ENCODE measurements at places on chromosomes 7 and 10. TPM values are rescaled to one million over a fixed set of nuclear protein-coding genes. Genes with fewer than 3 reads are reported as not detected.

The BAG3 gene
- 14.6 TPM for total RNA-seq

DNA sequence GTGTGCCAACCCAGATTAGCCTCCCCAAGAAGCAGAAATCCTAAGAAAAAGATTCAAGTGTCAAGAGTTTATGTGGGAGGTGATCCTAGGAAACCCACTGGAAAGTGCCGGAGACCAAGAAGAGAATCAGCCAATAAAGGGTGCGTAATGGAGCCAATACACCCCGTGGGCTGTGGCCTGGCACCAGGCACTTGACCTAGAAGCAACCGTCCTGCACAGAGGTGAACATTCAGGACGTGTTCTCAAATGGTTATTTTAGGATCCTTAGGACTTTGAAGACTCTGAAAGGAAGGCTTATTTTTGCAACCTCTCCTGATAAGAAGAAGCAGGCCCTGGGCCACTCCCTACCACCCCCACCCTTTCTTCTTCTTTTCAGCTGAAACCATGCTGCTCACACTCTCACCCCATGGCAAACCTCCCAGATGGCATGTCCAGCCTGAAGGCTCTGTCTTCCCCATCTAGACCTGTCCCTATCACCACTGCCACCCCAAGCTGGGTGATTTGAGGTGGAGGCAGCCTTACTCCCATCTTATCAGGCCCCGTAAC, 46.6 kb downstream of the VSTM4 start:
- DNase-seq = no peak

DNA sequence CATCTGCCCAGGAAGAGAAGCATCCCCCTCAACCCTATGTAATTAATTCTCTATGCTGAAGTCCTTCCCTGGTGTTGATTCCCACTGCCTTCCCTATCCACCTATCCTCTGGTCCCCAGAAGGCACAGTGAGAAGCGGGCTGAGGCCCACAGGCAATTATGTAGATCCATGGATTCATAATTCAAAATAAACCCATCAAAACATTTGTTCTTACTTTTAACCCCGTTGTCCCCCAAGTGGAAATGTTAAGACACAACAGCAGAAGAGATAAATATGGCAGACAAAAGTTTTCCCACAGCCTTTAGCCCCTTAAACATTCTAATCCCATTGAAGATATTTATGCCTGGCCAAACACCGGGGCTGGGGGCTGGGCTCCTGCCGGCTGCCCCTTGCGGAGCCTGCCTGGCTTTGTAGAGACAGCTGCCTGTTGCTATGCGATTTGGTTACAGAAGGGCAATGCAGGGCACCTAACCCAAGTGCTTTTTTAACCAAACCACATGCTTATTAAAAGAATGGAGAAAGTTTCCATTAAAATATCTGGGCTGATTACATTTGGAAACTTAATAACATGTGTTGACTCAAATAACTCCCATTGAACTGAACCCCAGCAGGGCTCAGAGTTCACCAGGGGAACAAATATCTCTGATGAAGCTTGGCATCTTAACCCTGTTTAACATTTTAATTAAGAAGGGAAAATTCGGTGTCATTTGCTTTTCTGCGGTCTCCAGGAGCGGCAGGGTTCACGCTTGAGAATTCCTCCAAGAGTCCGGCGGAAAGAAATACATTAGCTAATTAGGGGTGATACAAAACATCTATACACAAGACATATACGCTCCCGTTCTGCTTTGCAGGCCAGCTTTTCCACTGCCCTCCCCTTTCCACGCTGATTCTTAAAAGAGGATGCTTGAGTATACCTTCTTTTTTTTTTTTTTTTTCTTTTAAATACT, 110.8 kb upstream of the FGFR2 start:
- DNase-seq = no peak

DNA sequence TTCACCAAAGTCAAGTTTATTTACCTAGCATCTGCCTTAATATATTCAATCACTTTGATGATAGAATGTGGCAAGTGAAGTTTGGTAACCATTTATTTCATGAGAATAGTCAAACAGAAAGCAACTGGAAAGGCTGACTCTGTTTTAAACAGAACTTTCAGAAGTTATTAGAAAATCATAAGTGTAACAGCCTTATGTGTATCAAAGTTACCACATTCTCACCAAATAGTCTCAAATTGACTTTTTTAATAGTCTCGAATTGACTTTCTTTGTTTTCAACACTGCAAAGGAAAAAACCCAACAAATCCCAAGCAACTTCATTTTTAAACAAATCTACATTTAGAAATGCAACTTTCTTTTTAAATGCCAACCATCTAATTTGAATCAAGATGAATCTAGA, 29.5 kb downstream of the NAMPT start:
- DNase-seq = no peak

GRCh38 chr7:6234384-6234783, 38.0 kb downstream of the CYTH3 start:
- DNase-seq = no peak

The NRG3 gene
- 4.3 TPM for total RNA-seq

DNA sequence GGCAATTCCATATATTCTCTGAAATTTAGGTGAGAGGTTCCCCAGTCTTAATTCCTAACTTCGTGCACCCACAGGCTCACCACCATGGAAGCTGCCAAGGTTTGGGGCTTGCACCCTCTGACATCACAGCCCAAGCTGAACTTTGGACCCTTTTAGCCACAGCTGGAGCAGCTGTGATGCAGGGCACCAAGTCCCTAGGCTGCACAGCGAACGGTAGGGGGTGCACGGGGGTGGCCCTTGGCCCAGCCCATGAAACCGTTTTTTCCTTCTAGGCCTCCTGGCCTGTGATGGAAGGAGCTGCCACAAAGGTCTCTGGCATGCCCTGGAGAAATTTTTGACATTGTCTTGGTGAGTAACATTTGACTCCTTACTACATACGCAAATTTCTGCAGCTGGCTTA, 251.9 kb upstream of the GRM3 start:
- no peak for DNase-seq

DNA sequence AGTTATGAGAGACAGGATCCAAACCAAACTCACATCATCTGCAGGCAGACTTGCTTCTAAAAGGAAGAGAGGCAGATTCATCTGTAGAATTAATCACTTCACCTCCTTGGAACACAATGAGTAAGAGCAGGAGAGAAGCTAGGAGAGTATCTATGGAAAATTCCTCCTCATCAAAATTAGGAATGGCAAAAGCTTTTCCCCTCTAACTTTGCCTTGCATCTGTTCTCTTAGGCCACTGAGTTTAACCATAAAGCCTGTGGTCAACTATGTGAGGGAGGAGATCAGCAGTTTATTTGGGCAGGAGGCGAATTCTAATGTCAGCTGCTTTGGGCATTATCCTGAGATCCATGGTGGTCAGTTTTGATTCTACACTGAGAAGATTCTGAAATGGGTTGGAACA, 561.7 kb downstream of the GFRA1 start:
- no peak for DNase-seq

DNA sequence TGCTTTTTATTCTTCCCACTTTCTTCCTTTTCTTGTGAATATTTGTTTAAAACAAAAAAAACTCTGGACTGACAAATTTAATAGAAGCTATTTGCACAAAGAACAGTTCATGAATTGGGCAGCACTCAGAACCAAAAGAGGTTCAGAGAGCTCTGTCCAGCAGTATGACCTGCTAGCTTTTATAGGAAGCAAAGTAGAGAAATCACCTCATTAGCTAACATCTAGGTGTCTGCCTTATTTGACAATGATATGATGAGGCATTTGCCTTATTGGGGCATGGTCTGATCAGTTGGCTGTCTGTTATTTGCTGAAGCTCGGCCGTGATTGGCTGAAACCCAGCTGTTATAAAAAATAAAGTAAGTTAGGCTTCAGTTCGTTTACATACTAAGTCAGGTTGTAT, 819 bp upstream of the TRIM4 start:
- no peak for DNase-seq

The CPN1 gene
- 0.15 TPM for total RNA-seq

The LOXL4 gene
- total RNA-seq = 0.13 TPM

Data from H1 (cell line).